ENCODE measurements at places on chromosomes 3 and 15. TPM values are rescaled to one million over a fixed set of nuclear protein-coding genes. Genes with fewer than 3 reads are reported as not detected.
A peak's percentile ranks its signal among the peaks of the same experiment; 100 is the strongest.

GRCh38 chr3:112794622-112795172 is 52.0 kb downstream of the CD200R1L start:
- H3K36me3 ChIP-seq = no peaks in the 10 kb centered on the region
- no peak overlapping the region for H3K4me3 ChIP-seq
- DNase-seq = peak; percentile 22
- peaks cover 33% of the 10 kb centered on the region for H3K4me1 ChIP-seq

DNA sequence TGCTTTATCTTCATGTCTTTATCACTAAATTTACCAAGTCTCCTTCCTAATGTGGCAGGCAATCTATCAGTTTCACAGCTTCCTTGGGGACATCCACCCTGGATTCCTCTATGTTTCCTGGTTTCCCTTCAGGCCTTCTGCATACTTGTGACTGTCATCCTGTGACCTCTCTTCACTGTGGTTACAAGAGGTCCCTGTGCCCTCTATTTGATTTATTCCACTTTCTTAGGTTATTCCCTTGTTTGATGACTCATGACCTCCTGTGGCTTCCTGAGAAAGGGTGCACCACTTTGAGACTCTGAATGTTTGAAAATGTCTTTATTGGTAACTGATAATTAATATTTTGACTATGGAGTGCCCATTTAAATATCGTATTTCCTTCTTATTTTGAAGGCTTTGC is 60.5 kb upstream of the KY start:
- no peak overlapping the region for H3K27ac ChIP-seq
- no peak overlapping the region for H3K4me3 ChIP-seq
- DNase-seq = no peak

- H3K27ac ChIP-seq = no peak overlapping the region
- no peaks in the 10 kb centered on the region for H3K27me3 ChIP-seq
- H3K4me3 ChIP-seq = no peak overlapping the region
- H3K36me3 ChIP-seq = no peaks in the 10 kb centered on the region
- DNase-seq = no peak
Measured at GRCh38 chr3:8504611-8504973, 3.0 kb downstream of the LMCD1 start.

Gene C3orf85
- not detected for total RNA-seq

DNA sequence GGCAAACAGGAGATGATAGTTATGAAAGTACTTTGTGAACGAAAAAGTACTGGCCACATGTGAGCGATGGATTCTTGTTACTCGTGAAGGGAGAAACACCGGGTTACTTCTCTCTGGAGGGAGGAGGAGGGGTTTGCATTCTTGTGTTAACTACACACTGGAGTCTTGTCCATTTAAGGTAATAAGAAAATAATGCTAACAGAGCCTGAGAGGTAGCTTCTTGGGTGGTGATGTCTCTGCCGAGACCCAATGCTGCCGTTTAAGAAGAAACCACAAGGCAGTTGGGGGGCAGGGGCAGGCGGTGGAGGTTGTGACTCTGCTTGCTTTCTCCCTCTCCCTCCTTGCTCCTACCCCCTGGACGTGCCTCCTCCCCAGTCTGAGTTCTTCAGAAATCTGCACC is 100.9 kb upstream of the ROPN1 start:
- no peaks in the 10 kb centered on the region for H3K4me1 ChIP-seq
- H3K27me3 ChIP-seq = no peaks in the 10 kb centered on the region
- no peak overlapping the region for H3K4me3 ChIP-seq
- no peak overlapping the region for H3K27ac ChIP-seq

- no peak overlapping the region for H3K27ac ChIP-seq
- H3K4me1 ChIP-seq = no peaks in the 10 kb centered on the region
- DNase-seq = no peak
- no peaks in the 10 kb centered on the region for H3K27me3 ChIP-seq
Measured at GRCh38 chr3:2851361-2851760, 258.8 kb downstream of the IL5RA start.

GRCh38 chr15:40240619-40241221 is 1.9 kb downstream of the PAK6 start:
- DNase-seq = no peak
- no peak overlapping the region for H3K27ac ChIP-seq
- H3K4me3 ChIP-seq = no peak overlapping the region
- peaks cover 12% of the 10 kb centered on the region for H3K4me1 ChIP-seq

- no peaks in the 10 kb centered on the region for H3K36me3 ChIP-seq
- DNase-seq = no peak
- H3K27me3 ChIP-seq = no peaks in the 10 kb centered on the region
Measured at GRCh38 chr15:87874896-87875711, 381.4 kb downstream of the NTRK3 start.

GRCh38 chr15:72833561-72833960 is 50.0 kb upstream of the ADPGK start:
- no peaks in the 10 kb centered on the region for H3K27me3 ChIP-seq
- no peak for DNase-seq
- H3K27ac ChIP-seq = no peak overlapping the region
- H3K4me3 ChIP-seq = no peak overlapping the region
- H3K36me3 ChIP-seq = no peaks in the 10 kb centered on the region

- no peaks in the 10 kb centered on the region for H3K36me3 ChIP-seq
- no peaks in the 10 kb centered on the region for H3K4me1 ChIP-seq
- DNase-seq = no peak
- no peak overlapping the region for H3K4me3 ChIP-seq
- H3K27me3 ChIP-seq = no peaks in the 10 kb centered on the region
Measured at GRCh38 chr3:1855841-1856240, 242.8 kb upstream of the CNTN4 start.

Gene CCR9
- 4.0 TPM for total RNA-seq

- H3K27ac ChIP-seq = no peak overlapping the region
- peaks cover 54% of the 10 kb centered on the region for H3K4me1 ChIP-seq
- H3K27me3 ChIP-seq = no peaks in the 10 kb centered on the region
- no peak overlapping the region for H3K4me3 ChIP-seq
- no peak for DNase-seq
Measured at GRCh38 chr3:171407759-171408158, 52.4 kb downstream of the TNIK start.

- no peak for DNase-seq
- no peaks in the 10 kb centered on the region for H3K36me3 ChIP-seq
- no peak overlapping the region for H3K27ac ChIP-seq
- no peak overlapping the region for H3K4me3 ChIP-seq
Measured at GRCh38 chr15:59885832-59886231, 118.3 kb upstream of the FOXB1 start.

DNA sequence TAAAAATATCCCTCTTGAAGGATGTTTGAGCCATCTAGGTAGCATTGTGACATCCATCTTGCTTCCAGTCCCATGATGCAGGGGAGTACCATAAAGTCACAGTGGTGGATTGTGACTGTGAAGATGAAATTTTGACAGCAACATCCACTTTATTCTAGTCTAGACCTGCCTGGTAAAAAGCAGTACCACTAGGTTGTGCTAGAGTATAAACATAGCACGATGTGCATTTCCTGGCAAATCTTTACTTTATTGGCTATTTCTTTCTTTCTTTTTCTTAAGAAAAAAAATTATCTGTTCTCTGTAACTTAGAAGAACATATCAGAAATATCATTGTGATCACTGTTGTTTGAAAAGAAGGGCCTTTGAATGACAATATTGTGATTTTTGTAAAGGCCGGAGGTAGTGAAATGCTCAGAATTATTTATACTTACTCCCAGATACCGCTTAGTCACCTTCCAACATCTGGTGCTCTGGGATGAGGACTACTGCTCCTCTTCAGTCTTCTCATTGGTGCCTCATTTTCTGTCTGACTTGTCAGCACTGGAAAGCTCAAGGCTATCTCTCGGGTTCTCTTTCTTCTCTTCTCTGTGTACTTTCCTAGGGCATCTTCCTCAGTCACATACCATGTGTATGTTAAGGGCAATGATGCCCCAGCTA is 35.6 kb downstream of the AGBL1 start:
- no peaks in the 10 kb centered on the region for H3K4me1 ChIP-seq
- no peak overlapping the region for H3K4me3 ChIP-seq
- H3K27me3 ChIP-seq = no peaks in the 10 kb centered on the region
- no peaks in the 10 kb centered on the region for H3K36me3 ChIP-seq
- no peak for DNase-seq

Gene TMEM212
- total RNA-seq = not detected

Gene GPR62
- not detected for total RNA-seq

Gene KLHL40
- total RNA-seq = not detected

Gene ATP13A5
- not detected for total RNA-seq

- H3K36me3 ChIP-seq = no peaks in the 10 kb centered on the region
- DNase-seq = no peak
Measured at GRCh38 chr3:32002561-32003368, 21.2 kb downstream of the ZNF860 start.

DNA sequence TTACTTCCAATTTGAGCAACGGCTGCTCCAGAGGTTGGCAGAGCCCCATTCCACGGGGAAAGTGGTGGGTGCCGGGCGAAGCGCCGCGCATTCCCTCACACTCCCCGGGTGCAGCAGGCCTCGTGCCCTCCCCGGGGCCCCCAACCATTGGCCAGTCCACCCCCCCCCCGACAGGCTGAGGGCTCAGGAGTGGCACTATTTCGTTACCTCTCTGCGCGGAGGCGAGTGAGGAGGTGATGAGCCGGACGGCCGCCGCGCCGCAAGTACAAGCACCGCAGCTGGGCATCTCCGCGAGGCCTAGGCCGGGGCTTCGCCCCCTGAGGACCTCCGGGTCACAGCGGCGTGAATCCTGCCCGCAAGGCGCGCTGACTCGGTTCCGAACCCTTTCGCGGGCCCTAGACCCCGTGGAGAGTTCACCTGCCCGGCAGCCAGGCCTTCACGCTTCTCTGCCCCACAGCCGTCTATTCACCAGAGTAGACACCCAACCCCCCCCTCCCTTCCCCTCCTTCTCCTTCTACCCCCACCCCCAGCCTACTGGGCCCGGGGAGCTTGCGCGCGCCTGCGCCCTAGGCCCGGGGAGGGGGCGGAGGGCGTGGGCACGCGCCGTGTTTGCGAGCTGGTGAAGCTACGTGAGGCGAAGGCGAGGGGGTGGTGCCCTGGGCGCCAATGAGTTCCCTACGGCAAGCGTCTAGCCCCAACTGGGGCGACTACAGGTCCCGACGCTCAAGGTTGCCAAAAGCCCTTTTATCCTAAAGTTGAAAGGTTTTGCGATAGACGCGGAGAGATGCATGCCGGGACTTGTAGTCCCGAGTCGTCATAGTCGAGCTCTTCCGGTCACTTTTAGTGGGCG is at the start of gene CLPX:
Gene CLPX (minus strand): TSS at position 475 of the 850 bp plus-strand sequence. CDS start 189 bp downstream, at position 286.
- no peaks in the 10 kb centered on the region for H3K27me3 ChIP-seq
- peaks cover 27% of the 10 kb centered on the region for H3K4me1 ChIP-seq
- H3K4me3 ChIP-seq = peak within 1 kb of the TSS; percentile 77
- H3K36me3 ChIP-seq = peaks cover 2% of the 10 kb centered on the region
- DNase-seq = peak; percentile 92

Gene DNASE1L3
- total RNA-seq = not detected

GRCh38 chr3:183106635-183107034 is 7.3 kb upstream of the MCCC1 start:
- H3K27me3 ChIP-seq = no peaks in the 10 kb centered on the region
- no peak overlapping the region for H3K27ac ChIP-seq
- DNase-seq = no peak
- no peak overlapping the region for H3K4me3 ChIP-seq
- no peaks in the 10 kb centered on the region for H3K4me1 ChIP-seq

DNA sequence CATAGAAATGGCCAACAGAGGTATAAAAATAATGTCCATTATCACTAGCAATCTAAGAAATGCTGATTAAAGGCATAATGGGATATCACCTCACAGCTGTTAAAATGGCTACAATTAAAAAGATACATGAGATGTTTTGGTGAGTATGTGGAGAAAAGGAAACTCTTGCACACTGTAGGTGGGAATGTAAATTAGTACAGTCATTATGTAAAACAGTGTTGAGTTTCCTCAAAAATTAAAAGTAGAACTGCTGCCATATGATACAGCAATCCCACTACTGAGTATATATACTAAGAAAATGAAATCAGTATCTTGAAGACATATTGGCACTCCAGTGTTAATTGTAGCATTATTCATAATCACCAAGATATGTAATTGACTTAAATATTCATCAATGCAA is 982.2 kb upstream of the EPHA6 start:
- H3K4me1 ChIP-seq = no peaks in the 10 kb centered on the region
- H3K27me3 ChIP-seq = no peaks in the 10 kb centered on the region
- DNase-seq = no peak

Gene ZNF385D
- not detected for total RNA-seq

DNA sequence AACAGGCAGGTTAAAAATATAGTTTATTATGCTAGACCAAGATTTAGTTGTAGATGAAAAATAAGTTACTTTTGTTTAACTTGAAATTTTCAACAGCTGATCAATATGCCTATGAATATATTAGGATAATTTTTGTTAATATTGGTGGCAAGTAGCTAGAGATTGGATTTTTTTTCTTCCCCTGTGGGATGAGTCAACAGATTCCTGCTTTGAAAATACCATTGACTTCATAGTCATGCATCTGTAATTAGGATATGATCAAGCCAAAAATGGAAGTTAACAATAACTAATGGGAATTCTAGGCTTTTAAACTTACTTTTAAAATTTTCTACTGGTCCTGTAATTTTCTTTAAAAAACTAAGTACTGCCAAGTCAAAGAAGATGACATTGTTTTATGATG is 211.7 kb downstream of the ZIC1 start:
- no peak overlapping the region for H3K4me3 ChIP-seq
- no peaks in the 10 kb centered on the region for H3K4me1 ChIP-seq
- no peaks in the 10 kb centered on the region for H3K27me3 ChIP-seq

- H3K27ac ChIP-seq = no peak overlapping the region
- H3K27me3 ChIP-seq = no peaks in the 10 kb centered on the region
- peaks cover 25% of the 10 kb centered on the region for H3K36me3 ChIP-seq
- no peak overlapping the region for H3K4me3 ChIP-seq
- DNase-seq = no peak
Measured at GRCh38 chr3:53865732-53866499, 16.0 kb downstream of the ACTR8 start.

Measured in CD4-positive, alpha-beta memory T cell (primary cell).